ENCODE measurements at places on chromosomes 3 and 15.

DNA sequence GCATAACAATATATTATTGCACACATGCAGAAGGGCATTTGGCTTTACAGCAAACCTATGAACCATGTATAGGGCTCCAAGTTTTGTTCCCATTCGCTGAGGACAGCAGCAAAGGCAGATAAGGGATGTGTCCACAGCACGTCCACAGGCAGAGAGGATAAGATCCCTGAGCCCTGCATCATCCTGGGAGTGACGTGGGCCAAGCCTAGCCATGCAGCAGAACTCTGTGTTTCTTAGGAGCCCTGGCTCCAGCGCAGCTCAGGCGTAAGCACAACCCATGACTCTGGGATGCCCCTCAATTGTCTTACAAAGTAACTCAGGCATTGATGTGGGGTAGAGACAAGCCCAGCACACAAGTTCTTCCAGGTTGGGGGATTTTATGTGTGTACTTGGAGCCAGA is 194.3 kb upstream of the CTDSPL start:
- DNase-seq: no peak

DNA sequence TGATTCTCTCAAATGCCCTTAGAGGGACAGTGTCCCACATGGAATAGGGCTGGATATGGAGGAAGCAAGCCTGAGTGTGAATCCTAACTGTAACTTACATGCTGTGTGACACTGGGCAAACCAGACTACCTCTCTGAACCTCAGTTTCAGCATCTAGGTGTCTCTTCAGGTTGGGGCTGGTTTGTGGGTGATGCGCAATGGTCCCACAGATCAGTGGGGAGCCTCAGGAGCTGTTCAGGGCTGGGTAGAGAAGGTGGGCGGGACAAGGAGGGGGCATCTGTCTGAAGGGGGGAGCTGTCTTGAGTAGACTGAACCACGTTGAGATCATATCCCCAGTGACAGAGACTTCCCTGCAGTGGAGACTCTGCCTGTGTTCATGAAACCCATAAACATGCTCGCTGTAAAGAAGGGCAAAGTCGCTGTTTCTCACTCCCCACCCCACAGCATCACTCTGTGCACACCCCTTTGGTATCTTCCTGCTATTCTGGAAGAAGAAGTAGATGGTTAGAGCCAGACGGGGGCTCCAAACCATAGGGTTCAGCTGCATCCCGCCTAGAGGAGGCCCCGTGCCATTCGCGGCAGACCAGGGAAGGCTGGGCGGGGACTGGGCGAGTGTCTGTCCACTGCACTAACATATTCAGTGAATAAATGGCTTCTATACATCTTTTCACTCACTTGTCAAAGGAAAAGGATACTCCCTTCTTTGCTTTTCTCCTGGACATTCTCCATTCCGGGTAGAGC is 28.4 kb downstream of the SRPRB start:
- no peak for DNase-seq

DNA sequence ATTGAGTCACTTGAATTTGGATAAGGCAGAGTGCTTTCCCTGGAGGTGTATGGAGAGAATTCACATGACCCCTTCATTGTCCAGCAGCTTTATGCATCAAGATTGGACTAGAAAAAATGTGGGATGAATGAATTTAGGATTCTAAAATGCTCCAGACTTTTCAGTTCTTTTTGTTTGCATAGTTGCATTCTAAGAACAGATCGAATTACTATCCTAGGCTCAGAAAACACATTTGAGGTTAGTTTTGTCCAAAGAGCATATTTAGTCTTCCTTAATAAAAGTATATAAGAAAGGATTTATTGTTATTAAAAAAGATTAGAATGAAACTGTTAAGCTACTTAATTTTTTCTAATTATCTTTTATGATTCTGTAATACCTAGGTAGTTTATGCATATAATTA is 127.4 kb downstream of the UBE2E2 start:
- no peak for DNase-seq

- no peak for DNase-seq
These were observed 51.1 kb downstream of the ZBTB11 start for GRCh38 chr3:101625879-101626278.

DNA sequence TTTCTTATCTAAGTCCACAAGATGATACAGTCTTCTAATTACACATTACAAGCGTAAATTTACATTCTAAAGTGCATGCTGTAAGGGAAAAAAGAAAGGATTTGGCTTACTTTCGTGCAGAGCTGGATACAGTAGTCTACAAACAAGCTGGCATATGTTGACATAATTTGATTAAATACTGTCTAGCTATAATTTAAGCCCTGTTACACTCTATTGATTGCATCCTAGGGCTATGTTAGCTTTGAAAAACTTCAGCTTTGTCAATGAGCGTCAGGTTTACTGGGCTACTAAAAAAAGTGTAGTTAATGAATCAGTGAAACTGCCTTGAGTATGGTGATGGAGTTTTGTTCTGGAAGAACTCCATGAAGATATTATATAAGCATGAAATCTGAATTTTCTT is 24.5 kb upstream of the PLCL2 start:
- DNase-seq: no peak

DNA sequence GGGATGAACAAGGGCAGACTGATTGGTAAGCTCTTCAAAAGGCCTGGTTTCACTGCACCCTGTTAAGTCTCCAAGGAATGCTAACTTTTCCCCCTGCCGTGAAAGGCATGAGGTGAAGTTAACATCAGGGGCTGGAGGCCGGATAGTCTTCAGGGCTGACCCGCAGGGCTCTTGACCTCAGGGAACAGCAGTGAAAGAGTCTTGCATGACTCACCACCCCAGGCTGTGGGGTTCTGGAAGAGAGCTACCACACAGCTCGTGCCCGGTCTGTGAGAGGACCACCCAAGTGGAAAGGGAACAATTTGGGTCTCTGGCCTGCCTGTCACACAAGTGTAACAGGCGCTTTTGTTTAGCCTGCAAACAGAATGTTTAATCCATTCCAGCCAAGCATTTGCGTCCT is 504.9 kb downstream of the EDEM1 start:
- DNase-seq: no peak

GRCh38 chr3:109050591-109051167 is 67.3 kb downstream of the MORC1 start:
- DNase-seq: peak; percentile 26

DNA sequence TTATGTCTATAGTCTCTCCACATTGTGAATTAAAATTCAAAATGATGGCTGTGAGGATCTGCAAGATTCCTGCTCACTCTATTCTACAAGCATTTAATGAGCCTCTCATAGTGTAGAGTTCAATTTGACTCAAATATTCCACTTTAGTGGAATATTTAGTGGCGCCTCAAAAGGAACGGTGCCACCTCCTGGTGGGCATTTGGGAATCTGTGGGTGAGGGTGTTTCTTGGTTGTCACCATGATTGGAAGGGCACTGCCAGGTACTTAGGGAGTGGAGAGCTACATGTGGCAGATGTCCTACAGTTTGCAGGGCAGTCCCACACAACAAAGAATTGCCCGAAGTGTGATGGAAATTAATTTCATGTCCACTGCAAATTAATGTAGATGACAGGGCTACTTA is 21.5 kb upstream of the KCNMB3 start:
- no peak for DNase-seq

GRCh38 chr3:134376385-134376765 is 2.1 kb upstream of the AMOTL2 start:
- no peak for DNase-seq

DNA sequence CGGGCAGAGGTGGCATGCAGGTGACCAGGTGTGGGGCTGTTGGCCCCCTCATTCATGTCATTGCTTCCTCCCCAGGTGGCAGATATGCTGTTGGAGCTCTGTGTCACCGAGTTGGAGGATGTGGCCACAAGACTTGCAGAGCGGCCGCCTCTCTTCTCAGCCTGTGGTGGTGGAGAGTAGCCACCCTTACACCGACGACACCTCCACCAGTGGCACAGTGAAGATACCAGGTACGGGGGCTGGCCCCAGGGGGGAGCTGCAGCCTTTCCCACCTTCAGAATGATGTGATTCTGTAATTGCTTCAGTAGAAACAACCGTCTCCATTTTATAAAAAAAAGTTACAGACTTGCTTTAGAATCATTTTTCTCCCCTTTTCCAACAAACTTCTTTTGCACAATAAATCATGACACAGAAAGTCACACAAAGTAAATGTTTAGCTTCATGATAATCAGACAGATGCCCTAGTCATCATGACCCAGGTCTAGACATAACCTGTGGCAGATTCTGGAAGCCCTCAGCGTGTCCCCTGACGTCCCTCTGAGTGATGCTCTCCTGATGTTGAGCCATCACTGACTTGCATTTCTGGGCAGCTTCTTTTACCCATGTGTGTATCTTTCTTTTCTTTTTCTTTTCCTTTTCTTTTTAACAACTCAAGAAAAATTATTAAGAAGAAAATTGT is 76.0 kb upstream of the FAN1 start:
- no peak for DNase-seq

DNA sequence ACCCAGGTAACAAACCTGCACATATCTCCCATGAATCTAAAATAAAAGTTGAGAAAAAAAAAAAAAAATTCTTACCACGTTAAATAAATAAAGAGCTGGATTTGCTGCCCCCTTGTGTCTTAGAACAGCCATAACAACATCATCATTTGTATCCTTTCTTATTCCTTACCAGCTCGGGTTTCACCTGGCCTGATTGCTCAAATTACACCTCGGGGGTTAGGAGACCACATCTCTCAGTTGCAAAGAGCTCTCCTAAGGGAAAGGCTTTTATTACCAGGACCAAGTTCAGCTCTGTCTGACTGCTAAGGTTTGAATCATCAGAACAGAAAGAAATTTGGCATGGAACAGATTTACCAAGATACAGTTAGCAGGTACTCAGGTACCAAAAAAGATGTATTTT is 25.8 kb upstream of the RPL39L start:
- peak; percentile 82 for DNase-seq

DNA sequence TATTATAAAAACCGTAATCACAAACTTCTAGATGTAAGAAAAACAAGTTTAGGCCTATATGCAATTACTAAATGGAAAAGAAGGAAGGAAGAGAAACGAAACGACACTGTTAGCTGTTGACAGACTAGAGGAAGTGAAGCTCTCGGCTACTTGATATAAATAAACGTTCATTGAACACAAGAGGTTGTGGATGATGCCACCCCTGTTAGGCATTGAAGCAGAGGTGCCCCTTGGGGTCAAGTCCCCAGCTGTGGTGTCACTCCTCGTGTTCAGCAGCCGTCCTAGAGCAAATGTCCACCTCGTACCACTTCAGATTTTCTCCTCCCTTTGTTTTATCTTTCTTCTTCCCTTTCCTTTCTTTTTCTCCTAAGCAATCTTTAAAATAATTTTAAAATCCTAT is 146.5 kb upstream of the UBE2E1 start:
- DNase-seq: no peak

DNA sequence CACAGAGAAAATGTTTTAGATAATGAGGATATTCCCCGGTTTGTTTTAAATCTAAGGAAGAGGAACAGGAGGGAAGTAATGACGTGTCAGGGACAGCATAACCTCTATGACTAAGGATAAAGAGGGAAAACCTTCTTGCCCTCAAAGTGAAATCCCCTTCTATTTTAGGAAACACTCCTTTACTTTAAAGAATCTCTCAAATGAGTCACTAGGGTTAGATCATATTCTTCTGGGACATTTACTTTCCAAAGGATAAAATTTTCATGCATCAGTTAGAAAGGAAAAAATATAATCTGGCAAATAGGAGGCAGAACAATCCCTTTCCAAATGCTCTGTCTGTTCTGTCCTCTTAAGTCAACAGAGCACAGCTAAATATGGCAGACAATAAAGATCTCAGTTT is 43.2 kb upstream of the UBE2E2 start:
- DNase-seq: no peak

DNA sequence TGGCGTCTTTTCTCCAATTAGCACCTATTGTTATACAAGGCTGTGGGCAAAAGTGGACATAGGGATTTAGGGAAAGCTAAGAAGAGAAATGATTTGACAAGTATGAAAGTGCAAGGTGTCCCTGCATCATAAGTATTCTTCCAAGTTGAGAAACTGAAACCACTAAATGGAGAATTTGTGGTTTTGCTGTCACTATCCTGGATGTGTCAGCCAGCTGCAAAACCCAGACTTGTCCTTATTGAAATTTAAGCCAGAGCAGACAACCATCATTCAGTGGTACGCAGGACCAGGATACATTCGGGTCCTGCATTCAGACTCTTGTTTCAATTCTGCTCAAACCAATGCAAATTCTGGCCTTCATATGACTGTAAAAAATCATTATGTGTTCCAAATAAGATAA is 384.8 kb upstream of the TGFBR2 start:
- no peak for DNase-seq

DNA sequence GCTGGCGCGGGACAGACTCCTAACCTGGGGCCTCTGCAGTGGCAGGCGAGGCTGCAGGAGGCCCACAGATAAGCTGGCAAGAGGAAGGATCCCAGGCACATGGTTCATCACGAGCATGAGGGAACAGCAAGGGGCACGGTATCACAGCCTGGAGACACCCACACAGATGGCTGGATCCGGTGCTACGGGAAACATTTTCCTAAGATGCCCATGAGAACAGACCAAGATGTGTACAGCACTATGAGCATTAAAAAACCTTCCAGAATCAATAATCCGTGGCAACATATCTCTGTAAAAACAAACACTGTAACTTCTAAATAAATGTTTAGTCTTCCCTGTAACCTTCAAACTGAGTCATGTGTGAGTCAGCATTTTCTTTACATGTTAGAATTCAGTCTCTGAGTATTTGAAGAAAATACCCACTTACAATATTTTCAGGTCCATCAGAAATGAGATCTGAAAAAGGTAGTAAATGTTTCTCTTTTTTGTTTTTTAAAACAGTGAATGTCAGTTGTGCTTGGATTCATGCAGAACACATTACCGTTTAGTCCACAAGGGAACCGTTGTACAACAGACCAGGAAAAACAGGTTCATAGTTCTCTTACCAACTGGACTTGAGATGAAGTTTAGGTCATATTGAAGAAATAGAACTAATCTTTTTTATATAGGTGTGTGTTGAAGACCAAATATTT is 75.9 kb downstream of the BOC start:
- peak; percentile 34 for DNase-seq

GRCh38 chr3:126252373-126252772 is 72.0 kb upstream of the ALDH1L1 start:
- DNase-seq: no peak

GRCh38 chr3:121629601-121630000 is 31.1 kb downstream of the HCLS1 start:
- DNase-seq: no peak

GRCh38 chr3:171970301-171970788 is 69.0 kb upstream of the FNDC3B start:
- no peak for DNase-seq

DNA sequence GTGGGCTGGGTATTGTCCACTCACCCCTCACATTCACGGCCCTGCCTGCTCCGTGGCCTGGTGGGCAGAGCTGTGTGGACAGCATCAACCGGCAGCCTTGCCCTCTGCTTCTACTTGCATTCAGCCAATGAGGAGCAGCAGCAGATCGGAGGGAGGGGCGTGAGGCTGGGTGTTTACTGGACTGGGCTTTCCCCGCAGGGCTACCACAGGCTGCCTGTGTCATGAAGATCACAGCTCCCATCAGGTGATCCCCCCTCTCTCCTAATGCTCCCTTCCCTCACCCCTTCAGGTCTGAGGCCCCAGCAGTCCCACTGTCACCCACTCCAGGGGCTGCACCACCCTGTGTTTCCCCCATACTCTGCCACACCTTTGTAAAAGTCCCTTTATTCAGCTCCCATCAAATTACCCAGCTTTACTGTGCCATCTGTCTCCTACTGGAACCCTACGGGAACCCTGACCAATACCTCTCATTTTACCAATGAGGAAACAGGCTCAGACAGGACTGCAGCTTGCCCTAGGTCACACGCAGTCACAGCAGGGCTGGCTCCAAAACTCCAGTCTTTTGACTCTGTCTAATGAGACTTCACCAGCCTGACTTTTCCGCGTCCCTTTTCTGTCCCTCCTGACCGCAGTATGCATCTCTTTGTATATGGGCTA is 81.1 kb downstream of the MEGF11 start:
- DNase-seq: peak; percentile 32

- no peak for DNase-seq
These were observed 69.7 kb downstream of the ADCY5 start for GRCh38 chr3:123379041-123379830.

Measured in stomach (tissue), 19 donors.